Glutamatergic neuron (in vitro differentiated cells): ENCODE measurements at places on chromosomes 13 and 19.
A peak's percentile ranks its signal among the peaks of the same experiment; 100 is the strongest.

DNA sequence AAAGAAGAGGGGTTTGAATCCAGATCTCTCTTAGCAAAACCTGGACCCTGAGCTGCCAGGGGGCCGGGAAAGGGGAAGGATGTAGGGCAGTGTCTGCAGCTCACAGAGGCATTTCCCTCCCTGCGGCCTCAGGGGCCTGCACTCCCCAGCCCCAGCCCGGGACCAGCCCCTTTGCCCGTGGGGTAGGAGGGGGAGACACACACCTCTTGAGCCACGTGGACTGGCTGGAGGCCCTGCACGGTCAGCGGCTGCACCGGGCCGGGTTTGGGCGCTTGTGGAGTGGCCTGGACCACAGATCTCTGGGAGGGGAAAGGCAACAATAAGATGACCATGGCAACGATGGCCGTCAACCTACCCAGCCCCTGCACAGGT is 26.9 kb downstream of the RFX1 start:
- no peak for DNase-seq

DNA sequence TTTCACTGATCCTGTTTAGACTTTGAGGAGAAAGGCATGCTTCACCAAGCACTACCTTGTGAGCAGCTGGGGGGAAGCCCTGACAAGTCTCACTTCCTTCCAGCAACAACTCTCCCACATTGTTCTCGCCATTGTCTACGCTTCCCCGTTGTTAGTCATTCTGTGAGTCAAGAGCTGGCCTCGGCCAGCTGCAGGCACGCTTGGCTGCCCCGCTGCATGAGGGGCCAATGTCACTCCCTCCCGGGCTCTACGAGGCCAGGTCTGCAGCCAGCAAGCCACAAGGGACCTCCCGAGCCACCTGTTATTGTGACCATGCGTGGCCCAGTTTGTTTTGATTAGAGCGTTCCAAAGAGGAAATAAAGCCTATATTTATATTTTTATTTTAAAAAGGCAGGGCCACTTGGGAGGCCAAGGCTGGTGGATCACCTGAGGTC is 220.9 kb downstream of the FOXO1 start:
- DNase-seq, result no peak

GRCh38 chr19:6087074-6087571 is 23.2 kb downstream of the RFX2 start:
- peak; percentile 56 for DNase-seq

DNA sequence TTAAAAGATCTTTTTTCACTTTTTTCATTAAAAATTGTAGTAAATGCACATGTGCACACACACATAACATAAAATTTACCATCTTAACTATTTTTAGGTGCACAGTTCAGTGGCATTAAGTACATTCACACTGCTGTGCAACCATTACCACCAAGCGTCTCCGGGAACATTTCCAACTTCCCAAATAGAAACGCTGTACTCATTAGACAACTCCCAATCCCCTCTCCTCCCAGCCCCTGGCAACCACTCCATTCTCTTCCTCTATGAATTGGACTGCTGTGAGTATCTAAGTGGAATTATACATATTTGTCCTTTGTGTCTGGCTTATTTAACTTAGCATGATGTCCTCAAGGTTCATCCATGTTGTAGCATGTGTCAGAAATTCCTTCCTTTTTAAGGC is 11.6 kb downstream of the GJB2 start:
- DNase-seq, result no peak

- peak; percentile 44 for DNase-seq
Observed at GRCh38 chr19:40908976-40909375, 26.9 kb upstream of the CYP2A7 start.

DNA sequence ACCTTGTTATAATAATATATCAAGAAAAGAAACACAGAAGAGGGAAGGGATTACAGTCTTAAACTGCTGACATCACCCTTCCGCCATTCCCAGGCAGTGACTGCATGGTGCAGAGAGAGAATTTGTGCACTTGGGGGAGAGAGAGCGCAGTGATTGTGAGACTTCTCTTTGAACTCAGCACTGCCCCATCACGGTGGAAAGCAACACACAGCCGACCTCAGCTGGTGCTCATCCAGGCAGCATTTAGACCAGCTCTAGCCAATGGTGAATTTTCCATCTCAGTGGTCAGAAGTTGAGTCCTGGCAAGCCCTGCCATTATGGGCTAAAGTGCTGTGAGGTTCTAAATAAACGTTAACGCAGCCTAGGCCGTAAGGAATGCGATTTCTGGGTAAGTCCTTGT is 1681.5 kb downstream of the EFNB2 start:
- DNase-seq, result no peak

DNA sequence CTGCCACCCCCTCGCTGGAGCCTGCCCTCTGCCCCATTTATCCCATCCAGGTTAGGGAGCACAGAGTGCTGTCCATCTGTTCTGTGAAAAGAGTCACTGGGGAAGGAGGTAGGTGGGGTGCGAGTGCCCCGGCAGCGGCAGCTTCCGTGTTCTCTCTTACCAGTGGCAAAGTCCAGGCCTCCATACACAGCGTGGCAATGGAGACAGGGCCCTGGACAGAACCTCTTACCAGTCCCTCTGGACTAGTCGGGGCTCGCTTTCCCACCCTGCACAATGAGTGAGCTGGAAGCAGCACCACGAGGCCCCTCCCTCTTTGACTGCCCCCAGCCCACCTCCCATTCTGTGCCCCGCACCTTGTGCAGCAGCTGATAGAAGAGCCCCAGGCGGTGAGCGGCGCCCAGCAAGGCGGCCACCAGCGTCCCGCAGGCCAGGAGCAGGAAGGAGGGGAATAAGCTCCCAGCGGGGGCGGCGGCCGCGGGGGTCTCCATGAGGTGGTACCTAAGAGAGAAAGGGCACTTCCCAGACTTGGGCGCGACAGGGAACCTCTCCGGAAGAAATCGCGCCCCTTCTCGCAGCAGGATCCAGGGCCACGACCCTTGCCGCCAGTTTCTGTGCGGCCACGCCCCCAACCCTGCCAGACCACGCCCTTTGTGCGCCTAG is 17.5 kb downstream of the SYDE1 start:
- DNase-seq, result peak; percentile 84

GRCh38 chr13:104843401-104843800 is 1692.1 kb downstream of the EFNB2 start:
- DNase-seq, result no peak

GRCh38 chr13:111559612-111560403 is 239.4 kb downstream of the TEX29 start:
- DNase-seq, result no peak

DNA sequence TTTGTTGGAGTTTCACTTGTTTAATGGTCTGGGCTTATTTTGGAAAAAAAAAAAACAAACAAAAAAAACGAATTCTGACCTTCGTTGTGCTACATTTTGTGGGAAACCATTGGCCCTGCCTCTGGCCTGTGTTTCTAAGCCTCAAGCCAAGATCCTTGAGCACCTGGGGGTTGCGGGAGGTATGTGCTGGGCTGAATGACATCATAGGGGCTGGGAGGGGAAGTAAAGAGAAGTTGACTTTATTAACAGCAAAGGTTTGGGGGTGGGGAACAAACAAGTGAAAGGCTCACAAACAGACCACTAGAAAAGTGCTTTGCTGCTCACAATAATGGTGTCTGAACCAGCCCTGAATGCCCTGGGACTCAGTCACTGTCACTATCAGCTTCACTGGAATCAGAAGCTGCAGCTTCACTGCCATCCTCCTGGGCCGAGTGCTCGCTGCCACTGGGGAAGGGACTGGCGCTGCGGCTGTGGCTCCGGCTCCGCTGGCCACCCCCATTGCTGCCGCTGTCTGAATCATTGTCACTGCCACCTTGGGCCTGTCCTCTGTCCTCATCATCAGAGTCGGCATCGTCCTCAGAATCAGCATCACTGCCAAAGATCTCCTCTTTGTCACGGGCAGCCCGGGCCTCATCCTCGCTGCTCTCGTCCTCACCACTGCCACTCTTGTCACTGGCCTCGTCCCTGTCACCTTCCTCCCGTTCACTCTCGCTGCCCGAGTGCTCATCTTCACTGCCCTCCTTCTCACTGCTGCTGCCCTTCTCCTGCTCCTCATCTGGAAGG is 5.1 kb downstream of the PAF1 start:
- no peak for DNase-seq

GRCh38 chr13:26377038-26377437 is 123.1 kb downstream of the CDK8 start:
- DNase-seq, result peak; percentile 60

GRCh38 chr13:32432856-32433255 is 4.9 kb upstream of the N4BP2L1 start:
- no peak for DNase-seq

DNA sequence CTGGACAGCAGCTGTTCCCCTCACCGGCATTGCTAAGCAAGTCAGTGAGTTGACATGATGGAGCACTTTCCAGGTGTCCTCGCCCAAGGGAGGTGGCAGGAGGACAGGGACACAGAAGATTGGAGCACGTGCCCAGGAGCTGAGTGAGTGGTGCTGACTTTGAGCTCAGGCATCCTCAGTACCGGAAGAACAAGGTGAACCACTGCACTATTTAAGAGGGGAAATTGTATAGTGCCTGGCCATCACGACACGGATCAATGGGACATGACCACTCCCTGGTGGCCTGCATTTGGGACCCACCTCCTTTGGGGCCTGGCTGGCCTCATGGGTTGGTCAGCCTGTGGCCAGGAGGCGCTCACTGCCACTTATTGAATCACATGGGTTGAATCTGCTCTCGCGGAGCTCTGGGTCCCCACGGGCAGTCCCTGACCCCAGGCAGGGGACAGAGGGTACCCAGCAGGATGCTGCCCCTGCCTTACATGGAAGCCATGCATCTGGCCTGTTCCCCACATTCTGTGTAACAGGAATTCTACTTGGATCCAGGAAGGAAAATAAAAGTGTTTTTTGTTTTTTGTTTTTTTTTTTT is 206.9 kb upstream of the ZNF536 start:
- no peak for DNase-seq

- DNase-seq, result no peak
Observed at GRCh38 chr13:75395901-75396300, 86.1 kb downstream of the TBC1D4 start.

DNA sequence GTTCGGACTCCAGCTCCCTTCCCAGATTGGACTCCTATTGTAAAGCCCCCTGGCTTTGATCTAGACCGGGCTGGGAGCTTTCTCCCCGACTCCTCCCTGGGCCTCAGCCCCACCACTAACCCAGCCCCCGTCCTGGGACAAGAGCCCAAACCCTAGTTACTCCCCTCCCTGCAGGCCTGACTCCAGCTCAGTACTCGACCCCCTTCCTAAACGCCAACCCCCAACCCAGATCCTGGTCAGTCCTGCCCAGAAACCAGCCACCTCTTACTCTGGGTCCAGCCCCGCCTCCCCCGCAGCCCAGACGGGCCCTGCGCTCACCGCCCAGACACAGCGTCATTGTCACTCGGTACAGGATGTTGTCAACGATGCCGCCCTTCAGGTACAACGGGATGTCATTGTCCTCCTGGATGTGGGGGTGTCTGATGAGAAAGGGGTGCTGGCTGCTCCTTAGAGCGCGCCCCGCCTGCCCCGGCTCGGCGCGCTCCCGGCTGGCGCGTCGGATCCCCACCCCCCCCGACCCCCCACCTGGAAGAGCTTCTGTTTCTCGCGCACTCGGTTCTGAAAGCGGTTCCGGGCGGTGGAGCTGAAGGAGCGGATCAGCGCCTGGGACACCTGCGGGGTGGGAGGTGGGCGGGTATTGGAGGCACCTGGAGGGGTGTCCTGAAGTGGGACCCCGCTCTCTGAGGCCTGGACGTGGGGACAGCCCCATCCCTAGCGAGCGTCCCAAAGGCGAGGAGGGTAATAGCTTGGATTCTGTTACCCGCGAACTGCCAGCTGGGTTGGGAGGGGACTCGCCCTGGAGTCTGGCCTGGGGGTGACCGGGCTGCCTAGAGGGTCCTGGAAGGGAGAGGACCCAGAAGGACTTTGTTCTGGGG is 866 bp downstream of the COX7A1 start:
- DNase-seq, result peak; percentile 66

DNA sequence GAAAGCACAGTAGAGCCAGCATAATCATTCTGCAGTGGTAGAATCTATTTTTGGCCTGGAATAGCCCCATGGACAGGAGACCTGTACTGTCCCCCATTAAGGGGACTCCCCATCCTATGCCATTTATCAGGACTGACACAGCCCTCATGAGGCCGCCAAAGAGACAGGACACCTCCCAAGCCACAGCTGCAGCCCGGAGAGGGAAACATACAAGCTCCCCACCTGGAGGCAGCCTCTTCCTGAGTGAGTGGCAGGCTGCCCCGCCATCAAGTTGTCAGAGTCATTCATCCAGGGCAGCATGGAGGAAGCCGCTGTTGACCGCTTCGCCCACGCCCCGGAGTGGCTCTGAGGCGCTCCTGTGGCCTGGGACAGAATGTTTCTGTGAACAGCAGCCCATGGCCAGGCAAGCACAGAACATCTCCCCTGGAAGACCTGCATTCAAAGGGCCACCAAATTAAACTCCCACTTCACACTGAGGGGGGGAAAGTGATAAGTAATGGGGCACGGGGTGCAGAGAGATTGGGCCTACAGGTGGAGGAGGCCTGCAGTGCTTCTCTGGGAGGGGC is 111.3 kb downstream of the ZDHHC20 start:
- DNase-seq, result no peak

DNA sequence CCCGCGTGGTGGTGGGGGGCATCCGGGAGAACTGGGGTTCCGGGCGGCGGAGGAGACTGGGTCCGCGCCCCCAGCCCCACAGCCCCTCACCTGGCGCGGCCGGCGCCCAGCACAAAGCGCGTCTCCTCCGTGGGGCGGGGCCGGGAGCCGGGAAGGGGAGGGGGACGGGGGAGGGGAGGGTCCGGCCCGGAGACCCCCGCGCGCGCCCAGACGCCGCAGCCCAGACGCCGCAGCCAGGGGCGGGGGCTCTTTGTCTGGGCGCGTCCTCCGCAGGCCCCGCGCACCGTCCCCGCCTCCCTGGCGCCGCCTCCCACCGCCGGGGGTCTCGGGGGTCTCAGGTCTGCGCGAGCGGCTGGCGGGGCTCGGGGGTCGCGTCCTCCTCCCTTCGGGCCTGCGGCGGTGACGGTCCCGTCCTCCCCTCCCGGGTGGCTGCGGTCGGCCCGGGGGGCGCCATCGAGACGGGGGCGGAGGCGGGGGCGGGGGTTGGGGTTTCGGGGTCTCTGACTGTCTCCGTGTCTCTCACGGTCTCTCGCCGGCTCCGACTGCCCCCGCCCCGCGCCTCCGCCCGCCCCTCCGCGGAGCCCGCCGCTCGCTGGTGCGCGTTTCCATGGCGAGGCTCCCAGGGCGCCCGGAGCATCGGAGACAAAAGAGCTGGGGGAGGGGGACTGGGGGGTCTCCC is at the start of gene PLPPR3:
TSS of gene PLPPR3 (minus strand) at position 131 of the 679 bp plus-strand sequence. CDS start 396 bp downstream, outside the sequence.
- peak; percentile 90 for DNase-seq

DNA sequence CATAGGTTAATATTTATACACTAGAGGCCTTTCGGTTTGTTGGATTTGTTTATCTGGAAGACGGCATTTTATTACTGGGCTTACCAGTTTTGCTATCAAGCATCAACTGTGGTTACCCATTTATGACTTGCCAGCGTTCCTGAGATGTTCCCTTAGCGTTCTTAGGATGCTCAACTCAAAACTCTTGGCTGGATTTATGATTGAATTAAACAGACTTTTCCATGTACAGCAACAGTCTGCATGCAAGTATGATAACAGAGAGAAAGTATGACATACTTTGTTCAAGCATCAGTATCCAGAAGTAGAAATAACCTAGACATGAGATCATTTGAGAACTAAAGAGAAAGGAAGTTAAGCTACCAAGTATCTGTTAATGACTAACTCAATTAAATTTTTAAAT is 29.9 kb upstream of the RNF113B start:
- no peak for DNase-seq

- no peak for DNase-seq
Observed at GRCh38 chr13:23621316-23621645, 51.1 kb downstream of the TNFRSF19 start.
